CD4-positive, alpha-beta T cell treated with Interleukin-15 for 1 hour (primary cell): ENCODE measurements at places on chromosomes 1 and 21.

DNA sequence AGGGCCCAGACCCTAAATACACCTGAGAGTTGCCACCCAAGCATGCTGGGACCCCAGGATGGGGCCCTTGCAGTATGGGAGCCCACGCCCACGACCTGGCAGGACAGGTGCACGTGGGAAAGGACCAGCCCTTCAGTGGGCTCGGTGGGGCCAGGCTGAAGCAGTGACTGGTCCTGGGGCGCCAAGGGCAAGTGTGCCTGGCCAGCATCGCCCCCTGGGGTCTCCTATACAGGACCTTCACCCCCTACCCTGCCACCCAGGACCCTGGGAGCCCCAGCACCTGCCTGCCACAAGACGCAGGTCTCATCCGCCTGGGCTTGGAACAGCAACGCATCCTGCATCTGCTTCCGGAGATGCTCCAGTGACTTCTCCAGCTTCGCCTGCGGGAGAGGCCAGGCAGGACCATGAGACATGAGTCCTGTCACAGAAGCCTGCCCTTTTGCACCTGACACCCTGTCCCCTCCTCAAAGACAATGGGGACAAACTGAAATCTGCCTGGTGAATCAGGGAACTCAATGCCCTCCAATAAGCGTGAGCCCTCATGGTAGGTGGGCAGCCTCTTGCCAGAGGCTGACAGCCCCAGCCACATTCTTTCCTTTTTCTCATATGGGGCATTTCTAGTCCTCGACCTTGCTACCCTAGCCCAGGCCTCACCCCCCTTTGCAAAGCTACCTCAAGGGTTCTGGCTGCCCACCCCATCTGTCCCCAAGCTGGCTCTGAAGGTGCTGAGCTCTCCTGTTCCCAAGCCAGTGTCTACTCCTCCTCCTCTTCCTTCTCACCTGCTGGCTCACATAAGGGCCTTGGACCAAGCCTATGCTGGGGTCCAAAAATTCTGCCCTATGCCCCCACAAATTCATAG, 4.6 kb downstream of the TRIM11 start:
- no peak for DNase-seq

DNA sequence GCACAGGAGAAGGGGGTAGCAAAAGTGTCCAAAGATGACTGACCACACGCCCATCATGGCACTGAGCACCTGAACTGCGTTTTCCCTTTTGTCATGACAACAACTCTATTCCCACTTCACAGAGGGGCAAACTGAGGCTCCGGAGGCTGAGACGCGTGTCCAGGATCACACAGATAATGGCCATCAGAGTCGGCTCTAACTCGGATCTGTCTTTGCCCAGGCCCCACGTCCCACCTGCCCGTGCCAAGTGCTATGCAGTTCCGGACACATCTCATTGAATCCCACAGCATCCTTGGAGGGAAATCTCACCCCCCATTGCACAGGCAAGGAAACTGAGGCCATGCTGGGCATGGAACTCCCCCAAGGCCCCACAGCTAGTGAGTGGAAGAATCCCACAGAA, 62.1 kb downstream of the MATN1 start:
- DNase-seq, result no peak

DNA sequence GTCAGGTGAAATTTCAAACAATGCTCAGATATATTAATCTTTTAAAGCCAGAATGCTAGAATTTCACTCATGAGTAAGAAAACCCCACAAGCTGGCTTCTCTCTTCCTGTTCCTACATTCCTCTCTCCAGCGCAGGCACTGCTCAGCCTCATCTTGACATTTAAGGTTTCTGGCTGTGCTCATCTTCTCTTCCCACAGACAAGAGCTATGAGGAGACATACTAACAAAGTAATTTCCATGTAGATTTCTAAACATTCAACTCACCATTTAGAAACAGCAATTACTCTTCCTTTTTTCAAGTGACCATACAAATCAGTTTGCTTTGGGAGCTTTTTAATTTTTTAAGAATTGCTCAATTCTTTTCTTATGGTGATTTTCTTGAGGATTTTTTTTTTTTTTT, 7.8 kb upstream of the LRRC8D start:
- DNase-seq, result no peak

- DNase-seq, result no peak
Observed at GRCh38 chr1:20494609-20495311, 8.8 kb upstream of the CAMK2N1 start.

GRCh38 chr1:70171512-70171911, 33.9 kb downstream of the LRRC40 start:
- no peak for DNase-seq

DNA sequence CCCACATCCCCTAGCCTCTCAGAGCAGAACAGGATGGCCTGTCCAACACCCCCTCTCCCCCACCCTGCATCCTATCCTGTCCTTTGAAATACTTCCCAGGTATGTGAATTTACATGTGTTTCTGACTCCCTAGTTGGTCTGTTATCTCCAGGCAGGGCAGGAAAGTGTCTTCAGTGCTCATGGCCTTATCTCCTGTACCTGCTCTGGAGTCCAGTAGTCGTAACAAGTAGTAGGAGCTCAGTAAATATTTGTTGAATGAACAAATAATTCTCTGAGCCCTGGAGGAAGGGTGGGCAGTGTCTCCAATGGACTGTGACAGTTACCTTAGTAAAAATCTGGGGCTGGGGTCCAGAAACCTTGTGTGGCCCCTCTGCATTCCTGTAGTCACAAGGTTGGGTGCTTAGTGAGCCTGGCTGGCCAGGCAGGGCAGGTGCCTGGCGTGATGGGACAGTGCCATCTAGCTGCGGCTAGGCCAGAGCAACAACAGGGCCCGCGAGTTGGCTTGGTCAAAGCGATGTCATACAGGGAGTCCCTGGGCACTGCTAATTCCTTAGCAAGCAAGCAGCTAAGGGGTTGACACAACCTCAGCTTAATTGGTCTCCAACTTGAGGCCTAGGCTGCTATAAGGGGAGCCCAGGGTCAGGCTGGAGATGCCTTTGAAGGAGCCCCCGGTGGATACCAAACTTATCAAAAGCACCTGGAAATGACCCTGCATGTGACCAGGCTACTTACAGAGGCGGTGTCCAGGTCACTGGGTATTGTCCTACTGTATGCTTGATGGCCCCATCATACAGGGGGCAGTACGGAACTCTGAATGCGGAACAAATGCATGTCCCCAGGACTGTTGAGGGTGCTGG, 89.0 kb upstream of the PPM1J start:
- peak; percentile 42 for DNase-seq

GRCh38 chr1:229029879-229030235, 241.1 kb upstream of the RAB4A start:
- no peak for DNase-seq

DNA sequence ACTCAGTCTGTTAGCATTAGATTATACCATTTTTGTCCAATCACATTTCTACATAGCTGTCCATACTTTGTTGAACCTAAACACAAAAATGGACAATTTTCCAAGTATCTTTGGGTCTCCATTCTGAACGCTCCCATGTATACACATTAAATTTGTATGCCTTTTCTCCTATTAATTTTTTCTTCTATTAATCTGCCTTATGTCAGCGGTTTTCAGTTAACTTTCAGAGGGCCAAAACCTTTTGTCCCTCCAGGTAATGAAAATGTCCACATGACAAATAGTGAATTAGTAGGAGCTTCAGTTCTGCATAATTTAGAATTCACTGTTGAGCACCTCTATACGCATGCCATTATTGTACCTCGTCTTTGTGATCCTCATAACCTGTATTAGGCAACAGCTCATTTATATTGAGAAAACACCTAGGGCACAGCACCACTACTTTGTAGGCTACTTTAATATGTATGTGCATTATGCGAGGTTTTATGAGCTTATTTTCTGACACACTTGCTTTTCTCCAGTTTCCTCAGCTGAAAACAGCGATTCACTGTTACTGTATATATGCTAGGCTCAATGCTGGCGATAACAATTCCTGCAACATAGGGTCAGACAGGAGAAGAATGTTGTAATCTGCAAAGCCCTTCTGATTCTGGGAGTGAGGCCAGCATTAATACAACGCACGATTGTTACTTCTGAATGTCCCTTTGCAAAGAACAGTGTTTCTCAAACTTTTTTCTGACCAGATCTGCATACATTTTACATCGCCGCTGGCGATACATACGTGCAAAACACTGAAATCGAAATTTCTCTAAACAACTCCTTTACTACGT, 1.1 kb upstream of the ABCD3 start:
- DNase-seq, result no peak

DNA sequence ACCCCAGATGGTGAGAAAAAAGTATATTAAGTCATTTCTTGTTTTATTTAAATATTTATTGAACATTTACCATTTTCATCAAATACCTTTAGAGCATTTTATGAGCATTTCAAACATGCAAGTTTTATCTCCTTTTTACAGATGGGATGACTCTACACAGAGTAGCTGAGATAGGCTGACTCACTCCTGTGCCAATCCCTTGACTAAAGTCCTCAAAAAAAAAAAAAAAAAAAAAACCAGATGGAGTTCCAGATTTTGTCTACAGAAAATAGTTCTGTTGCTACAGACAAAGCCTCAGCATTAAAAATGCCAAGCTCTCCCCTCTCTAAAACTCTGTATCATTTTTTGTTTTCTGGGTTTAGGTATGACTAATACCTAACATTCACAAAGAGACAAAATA, 303.0 kb upstream of the PLD5 start:
- no peak for DNase-seq

GRCh38 chr21:44405091-44405947, 50.0 kb upstream of the LRRC3 start:
- no peak for DNase-seq

GRCh38 chr21:43005635-43006034, 31.3 kb downstream of the PKNOX1 start:
- no peak for DNase-seq
